ENCODE measurements at places on chromosomes 2 and 18. TPM values are rescaled to one million over a fixed set of nuclear protein-coding genes. Genes with fewer than 3 reads are reported as not detected.

- DNase-seq, result no peak
Observed at GRCh38 chr2:4964001-4964540, 728.1 kb upstream of the SOX11 start.

- no peak for DNase-seq
Observed at GRCh38 chr2:10965241-10965843, 53.6 kb downstream of the KCNF1 start.

GRCh38 chr2:133292259-133292658, 276.0 kb downstream of the NCKAP5 start:
- DNase-seq, result no peak

GRCh38 chr2:13542642-13543041, 825.9 kb downstream of the TRIB2 start:
- DNase-seq, result no peak

- DNase-seq, result no peak
Observed at GRCh38 chr2:54613794-54614257, 109.6 kb upstream of the EML6 start.

The POTEE gene
- total RNA-seq, result not detected

The SLC23A3 gene
- 3.1 TPM for total RNA-seq

The TBR1 gene
- not detected for total RNA-seq

Measured in upper lobe of right lung (tissue), 1 donor.